ENCODE measurements at places on chromosomes 7 and 10.
A peak's percentile ranks its signal among the peaks of the same experiment; 100 is the strongest.

DNA sequence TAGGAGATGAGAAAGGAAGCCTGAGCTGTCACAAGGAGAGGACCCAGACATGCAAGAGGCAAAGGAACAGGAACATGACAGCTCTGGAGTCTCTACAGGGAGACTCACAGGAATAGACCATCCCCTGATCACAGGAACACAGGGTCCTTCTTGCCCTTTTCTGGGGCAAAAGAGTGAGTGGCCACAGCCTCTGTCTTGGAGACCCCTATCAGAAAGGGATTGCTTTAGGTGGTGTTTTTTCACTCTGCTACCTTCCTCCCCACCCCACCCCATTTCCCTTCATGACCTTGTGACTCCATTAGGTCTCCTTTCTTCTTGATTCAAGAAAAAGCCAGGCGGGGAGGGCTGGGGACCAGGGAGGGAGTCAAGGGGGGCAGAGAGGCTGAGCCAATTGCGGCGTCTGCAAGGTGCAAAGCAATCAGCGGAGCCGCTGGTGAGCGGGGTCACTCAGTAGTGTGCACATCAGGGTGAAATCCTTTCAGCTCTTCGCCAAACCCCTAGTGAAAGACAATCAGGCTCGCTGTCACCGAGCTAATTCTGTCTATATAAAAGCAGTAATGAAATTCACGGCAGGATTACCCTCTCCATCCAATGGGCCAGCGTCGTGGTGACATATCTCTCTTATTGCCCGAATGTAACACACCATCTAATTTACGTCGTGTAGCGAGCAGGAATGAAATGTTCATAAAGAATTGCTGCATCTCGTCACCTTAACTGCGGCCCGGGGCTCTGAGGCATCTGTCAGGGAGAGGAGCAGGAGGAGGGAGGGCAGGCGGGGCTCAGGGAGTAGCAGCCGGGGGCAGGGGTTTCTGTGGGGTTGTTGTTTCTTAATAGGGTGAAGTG, 31.5 kb upstream of the BTRC start:
- peaks cover 43% of the 10 kb centered on the region for H3K27me3 ChIP-seq
- H3K4me3 ChIP-seq: no peak overlapping the region
- no peaks in the 10 kb centered on the region for H3K36me3 ChIP-seq
- no peak for DNase-seq
- H3K27ac ChIP-seq: no peak overlapping the region

- H3K4me1 ChIP-seq: peaks cover 16% of the 10 kb centered on the region
- DNase-seq: no peak
- peaks cover 1% of the 10 kb centered on the region for H3K36me3 ChIP-seq
- no peak overlapping the region for H3K27ac ChIP-seq
- H3K27me3 ChIP-seq: peaks cover 4% of the 10 kb centered on the region
- H3K4me3 ChIP-seq: no peak overlapping the region
These were observed 1.8 kb upstream of the NUB1 start for GRCh38 chr7:151339651-151340382.

GRCh38 chr7:136953386-136953785, 84.9 kb downstream of the CHRM2 start:
- H3K27ac ChIP-seq: peak overlapping the region; percentile 74
- no peak overlapping the region for H3K4me3 ChIP-seq
- H3K4me1 ChIP-seq: peaks cover 50% of the 10 kb centered on the region
- no peak for DNase-seq
- H3K27me3 ChIP-seq: no peaks in the 10 kb centered on the region

DNA sequence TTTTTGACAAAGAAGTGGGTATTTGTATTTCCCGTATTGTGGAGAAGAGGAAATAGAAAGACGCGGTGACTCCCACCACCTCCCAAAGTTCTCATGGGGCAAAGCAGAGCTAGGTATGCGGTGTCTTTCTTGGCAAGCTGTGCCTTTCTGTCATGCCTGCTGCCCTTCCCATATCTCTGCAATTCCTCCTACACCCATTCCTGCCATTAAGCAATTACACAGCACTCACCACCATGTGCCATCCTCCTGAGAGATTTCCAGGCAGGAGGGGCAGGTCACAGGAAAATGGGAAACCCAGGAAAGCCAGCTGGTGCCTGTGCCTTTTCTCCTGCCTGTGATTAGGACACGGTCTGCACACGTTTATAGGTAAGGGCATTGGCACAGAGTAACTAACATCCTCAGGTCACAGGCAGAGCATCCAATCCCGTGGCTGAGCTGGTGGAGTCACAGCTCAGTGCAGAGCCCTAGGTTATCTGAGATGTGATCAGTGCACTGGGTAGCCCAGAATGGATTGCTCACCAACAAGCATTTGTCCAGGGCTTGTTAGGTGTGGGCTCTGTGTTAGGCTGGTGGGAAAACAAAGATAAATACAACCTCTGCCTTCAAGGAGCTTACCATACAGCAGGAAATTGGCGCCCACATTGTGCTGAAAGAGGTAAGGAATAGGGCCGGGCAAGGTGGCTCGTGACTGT, 9.4 kb upstream of the CRTAC1 start:
- H3K27me3 ChIP-seq: peaks cover 81% of the 10 kb centered on the region
- no peak for DNase-seq
- no peak overlapping the region for H3K4me3 ChIP-seq
- no peaks in the 10 kb centered on the region for H3K4me1 ChIP-seq
- no peaks in the 10 kb centered on the region for H3K36me3 ChIP-seq

DNA sequence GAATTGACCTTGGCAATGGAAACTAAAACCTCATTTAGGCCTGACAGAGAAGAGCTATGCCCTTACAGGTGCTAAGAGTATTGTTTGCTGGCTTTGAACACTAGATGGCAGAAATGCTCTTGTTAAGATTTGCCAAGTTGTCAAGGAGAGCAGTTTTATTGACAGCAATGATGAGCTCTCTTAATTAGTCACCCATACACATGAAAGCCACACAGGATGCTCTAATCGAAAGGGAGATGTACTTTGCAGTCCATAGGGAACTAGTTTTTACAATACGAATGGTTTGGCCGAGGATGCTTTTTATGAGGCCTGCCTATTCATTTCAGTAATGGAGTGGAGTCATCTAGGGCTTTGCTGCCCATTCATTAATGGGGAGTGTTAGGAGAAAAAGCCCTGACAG, 45.4 kb upstream of the MBL2 start:
- no peak overlapping the region for H3K4me3 ChIP-seq
- H3K36me3 ChIP-seq: no peaks in the 10 kb centered on the region
- no peak overlapping the region for H3K27ac ChIP-seq
- H3K4me1 ChIP-seq: peaks cover 4% of the 10 kb centered on the region
- H3K27me3 ChIP-seq: peaks cover 9% of the 10 kb centered on the region
- DNase-seq: no peak

GRCh38 chr10:29007748-29008610, 280.9 kb upstream of the LYZL1 start:
- no peaks in the 10 kb centered on the region for H3K36me3 ChIP-seq
- no peak overlapping the region for H3K4me3 ChIP-seq
- peaks cover 22% of the 10 kb centered on the region for H3K4me1 ChIP-seq
- no peak for DNase-seq
- H3K27ac ChIP-seq: peak overlapping the region; percentile 58

GRCh38 chr7:159149488-159149887, 4.8 kb upstream of the VIPR2 start:
- DNase-seq: no peak
- no peaks in the 10 kb centered on the region for H3K4me1 ChIP-seq
- H3K27ac ChIP-seq: no peak overlapping the region
- H3K36me3 ChIP-seq: no peaks in the 10 kb centered on the region
- H3K27me3 ChIP-seq: peaks cover 23% of the 10 kb centered on the region

GRCh38 chr7:138981332-138982203, at the start of gene KIAA1549:
TSS of gene KIAA1549 (minus strand) at chr7:138981389. CDS start at chr7:138981269, 120 bp downstream.
- no peak for DNase-seq
- no peaks in the 10 kb centered on the region for H3K36me3 ChIP-seq
- peaks cover 21% of the 10 kb centered on the region for H3K4me1 ChIP-seq
- H3K27ac ChIP-seq: peak within 1 kb of the TSS; percentile 4

GRCh38 chr7:117682681-117683385, 190.4 kb downstream of the CTTNBP2 start:
- no peak overlapping the region for H3K4me3 ChIP-seq
- H3K36me3 ChIP-seq: no peaks in the 10 kb centered on the region
- H3K27me3 ChIP-seq: peaks cover 8% of the 10 kb centered on the region
- no peak overlapping the region for H3K27ac ChIP-seq
- H3K4me1 ChIP-seq: no peaks in the 10 kb centered on the region

DNA sequence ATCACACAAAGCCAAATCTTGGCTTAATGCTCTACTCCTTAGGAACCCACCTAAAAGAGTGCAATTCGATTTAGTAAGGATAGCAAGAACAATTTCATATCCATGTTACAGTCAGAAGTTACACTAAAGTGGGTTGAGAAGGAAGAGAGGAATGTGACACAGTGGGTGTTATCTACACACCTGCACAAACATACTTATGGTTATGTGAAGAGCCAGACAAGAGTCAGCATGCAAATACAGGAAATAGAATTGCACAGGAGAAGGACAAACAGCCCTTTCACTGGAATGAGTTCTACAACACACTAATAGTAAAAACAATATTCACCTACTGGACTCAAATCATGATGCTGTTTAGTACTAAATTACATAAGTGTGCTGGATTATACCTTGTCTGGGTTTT, 262.8 kb downstream of the DGKB start:
- no peaks in the 10 kb centered on the region for H3K27me3 ChIP-seq
- H3K36me3 ChIP-seq: peaks cover 4% of the 10 kb centered on the region
- DNase-seq: no peak
- H3K27ac ChIP-seq: no peak overlapping the region
- H3K4me3 ChIP-seq: no peak overlapping the region

DNA sequence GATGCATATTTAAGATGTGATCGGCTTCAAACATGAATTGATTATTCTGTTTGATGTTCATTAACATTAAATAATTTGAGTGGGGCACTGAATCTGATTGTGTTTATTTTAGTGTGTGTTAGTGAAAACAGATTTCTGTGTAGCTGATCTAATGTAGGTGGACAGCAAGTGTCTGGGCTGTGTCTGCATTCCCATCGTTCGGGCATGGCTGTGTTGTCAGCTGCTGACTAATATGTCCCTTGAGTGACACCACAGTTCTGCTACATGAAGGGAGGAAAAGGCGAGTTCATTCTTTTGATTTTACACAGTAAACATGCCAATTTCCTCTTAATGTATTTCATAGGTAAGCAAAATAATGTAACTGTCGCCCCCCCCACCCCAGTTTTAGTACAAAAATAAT, 203.0 kb downstream of the CNTNAP2 start:
- H3K36me3 ChIP-seq: no peaks in the 10 kb centered on the region
- no peak for DNase-seq
- H3K27me3 ChIP-seq: no peaks in the 10 kb centered on the region
- H3K4me1 ChIP-seq: no peaks in the 10 kb centered on the region
- H3K4me3 ChIP-seq: no peak overlapping the region
- no peak overlapping the region for H3K27ac ChIP-seq

DNA sequence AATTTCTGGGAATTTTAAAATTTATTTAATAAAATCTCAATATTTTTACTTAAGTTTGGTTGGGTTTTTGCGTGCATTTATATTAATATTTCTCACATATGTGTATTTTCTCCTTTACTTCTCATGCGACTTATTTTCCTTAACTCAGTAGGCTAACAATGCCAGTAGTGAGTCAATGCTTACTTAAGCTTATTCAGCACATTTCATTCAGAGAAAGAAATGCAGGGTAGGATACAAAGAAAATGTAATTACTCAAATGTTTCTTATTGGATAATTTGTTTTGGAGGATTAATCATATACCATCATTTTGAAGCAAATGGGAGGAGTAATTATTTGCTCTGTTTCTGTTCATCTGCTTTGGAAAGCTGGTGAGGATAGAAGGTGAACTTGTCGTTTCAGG, 623.5 kb downstream of the POM121L12 start:
- no peak for DNase-seq
- no peaks in the 10 kb centered on the region for H3K4me1 ChIP-seq
- H3K4me3 ChIP-seq: no peak overlapping the region
- no peak overlapping the region for H3K27ac ChIP-seq

GRCh38 chr7:38585572-38586354, 45.4 kb downstream of the AMPH start:
- H3K4me1 ChIP-seq: peaks cover 31% of the 10 kb centered on the region
- H3K27me3 ChIP-seq: no peaks in the 10 kb centered on the region
- H3K4me3 ChIP-seq: no peak overlapping the region
- no peaks in the 10 kb centered on the region for H3K36me3 ChIP-seq
- H3K27ac ChIP-seq: no peak overlapping the region

DNA sequence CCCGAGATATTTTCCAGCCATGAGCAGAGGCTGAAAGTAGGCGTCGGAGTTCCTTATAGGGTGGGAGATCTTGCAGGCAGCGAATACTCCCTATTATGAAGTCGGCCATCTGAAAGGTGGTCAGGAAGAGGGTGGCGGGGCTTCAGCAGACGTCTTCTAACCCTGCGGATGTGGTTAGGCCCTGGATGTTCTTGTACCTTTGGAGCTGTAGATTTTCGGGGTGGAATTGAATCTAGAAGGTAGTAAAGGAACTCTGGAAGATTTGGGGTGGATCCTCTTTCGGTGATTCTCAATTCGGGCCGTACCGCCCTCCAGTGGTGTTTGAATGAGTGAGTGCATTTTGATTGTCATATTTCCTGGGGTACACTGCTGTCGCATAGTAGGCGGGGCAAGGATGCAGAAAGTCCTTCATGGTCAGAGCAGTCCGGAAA, 635 bp downstream of the NUP205 start:
- H3K4me1 ChIP-seq: no peaks in the 10 kb centered on the region
- H3K36me3 ChIP-seq: no peaks in the 10 kb centered on the region
- no peak overlapping the region for H3K27ac ChIP-seq
- H3K27me3 ChIP-seq: no peaks in the 10 kb centered on the region

DNA sequence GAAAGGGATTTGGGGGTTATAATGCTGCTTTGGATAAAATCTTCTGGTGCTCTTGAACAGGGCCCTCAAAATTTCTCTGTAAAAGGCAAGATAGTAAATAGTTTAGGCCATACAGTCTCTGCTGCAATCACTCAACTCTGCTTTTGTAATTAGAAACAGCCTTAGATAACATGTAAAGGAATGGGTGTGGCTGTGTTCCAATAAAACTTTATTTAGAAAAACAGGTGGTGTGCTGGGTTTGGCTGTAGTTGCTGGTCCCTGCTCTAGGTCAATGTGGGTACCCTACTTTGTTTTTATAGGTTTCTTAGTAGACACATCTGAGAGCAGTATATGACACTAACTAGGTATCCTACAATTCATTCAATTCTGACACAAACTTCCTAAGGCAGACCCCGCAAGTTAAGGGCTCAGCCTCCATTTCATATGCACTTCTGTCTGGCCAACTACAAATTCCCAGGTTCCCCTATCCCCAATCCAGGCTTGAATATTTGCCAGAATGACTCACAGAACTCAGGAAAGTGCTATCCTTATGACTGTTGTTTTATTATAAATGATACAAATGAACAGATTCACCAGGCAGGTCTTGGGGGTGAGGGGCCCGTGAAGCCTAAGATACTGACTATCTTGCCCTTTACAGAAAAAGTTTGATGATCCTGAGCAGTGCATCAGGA, 349.9 kb downstream of the RPS24 start:
- no peak for DNase-seq
- peaks cover 30% of the 10 kb centered on the region for H3K27me3 ChIP-seq
- H3K27ac ChIP-seq: no peak overlapping the region
